ENCODE measurements at places on chromosomes 12 and 14. TPM values are rescaled to one million over a fixed set of nuclear protein-coding genes. Genes with fewer than 3 reads are reported as not detected.

CRIP1 gene
- 1,965 TPM for total RNA-seq

KLRC2 gene
- total RNA-seq, result 2.1 TPM

SLC6A15 gene
- total RNA-seq, result 3.0 TPM

TEX52 gene
- total RNA-seq, result not detected

TESPA1 gene
- not detected for total RNA-seq

MMP19 gene
- 0.31 TPM for total RNA-seq

RILPL1 gene
- total RNA-seq, result 14.2 TPM

KLHDC1 gene
- total RNA-seq, result 0.17 TPM

SLC38A4 gene
- not detected for total RNA-seq

NR4A1 gene
- total RNA-seq, result 30.0 TPM

MRPL52 gene
- total RNA-seq, result 198 TPM

SLC4A8 gene
- total RNA-seq, result 1.2 TPM

GTF2A1 gene
- total RNA-seq, result 15.7 TPM

GLIPR1L1 gene
- not detected for total RNA-seq

FAM222A gene
- 7.2 TPM for total RNA-seq

IFNG gene
- not detected for total RNA-seq

ACOT6 gene
- not detected for total RNA-seq

Measured in A549 treated with CORT108297 at 1 μM for 4 hours (cell line).